ENCODE measurements at places on chromosomes 5 and 9.

- DNase-seq = no peak
Observed at GRCh38 chr5:149419859-149420544, 40.9 kb upstream of the IL17B start.

DNA sequence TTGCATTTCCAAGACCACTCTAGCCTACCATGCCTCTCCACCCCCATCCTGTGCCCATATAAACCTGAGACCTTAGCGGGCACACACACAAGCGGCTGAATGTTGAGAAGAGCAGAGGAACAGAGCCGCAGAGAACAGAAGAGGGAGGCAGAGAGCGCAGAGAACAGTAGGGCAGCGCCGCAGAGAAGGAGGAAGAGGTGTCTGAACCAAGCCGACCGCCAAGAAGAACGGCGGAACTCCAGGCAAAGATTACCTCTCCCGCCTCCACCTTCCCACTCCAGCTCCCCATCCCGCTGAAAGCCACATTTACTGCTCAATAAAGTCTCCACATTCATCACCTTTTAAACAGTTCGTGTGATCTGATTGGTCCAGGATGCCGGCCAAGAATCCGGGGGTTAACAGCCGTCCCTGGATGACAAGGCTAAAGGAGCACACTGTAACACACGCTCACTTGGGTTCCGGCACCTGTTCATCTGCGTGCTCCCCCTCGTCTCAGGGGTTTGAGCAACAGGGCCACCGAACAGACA, 33.2 kb downstream of the GRIN3A start:
- DNase-seq = no peak

DNA sequence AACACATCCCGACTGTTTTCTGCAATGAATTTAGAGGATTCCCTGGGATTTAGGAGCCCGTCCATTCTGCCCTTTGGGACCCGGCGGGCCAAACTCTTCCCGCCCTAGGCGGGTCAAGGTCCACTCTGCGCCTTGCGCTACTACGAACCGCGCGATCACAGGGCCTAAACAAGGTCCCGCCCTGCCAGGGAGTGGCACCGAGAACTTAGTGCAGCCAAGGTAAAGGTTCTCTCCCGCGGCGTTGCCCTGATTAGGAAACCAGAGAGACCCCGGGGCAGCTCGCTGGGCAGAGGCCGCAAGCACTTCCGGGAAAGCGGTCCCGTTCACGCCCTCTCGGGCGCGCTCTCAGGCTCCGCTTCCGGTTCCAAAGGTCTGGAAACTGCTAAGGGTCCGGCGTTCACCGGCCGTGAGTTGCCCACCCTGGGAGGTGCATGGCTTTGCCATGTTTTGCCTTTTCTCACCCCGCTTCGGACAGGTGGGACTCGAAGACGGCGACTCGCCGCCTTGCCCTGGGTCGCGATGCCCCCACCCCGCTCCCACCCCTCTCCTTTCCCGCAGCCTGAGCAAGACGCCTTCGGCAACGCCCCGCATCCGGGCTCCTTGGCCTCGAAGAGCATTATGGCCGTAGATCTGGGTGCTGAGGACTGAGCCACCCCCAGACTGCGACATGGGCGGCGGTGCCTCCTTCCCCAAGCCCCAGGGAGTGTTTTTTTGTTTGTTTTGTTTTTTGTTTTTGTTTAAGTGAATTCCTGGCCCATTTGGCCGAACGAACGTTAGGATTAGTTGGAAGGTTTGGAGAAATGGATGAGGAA, 23.4 kb downstream of the HNRNPK start:
- peak; percentile 57 for DNase-seq

GRCh38 chr5:160674901-160675300, 177.1 kb downstream of the ATP10B start:
- no peak for DNase-seq

DNA sequence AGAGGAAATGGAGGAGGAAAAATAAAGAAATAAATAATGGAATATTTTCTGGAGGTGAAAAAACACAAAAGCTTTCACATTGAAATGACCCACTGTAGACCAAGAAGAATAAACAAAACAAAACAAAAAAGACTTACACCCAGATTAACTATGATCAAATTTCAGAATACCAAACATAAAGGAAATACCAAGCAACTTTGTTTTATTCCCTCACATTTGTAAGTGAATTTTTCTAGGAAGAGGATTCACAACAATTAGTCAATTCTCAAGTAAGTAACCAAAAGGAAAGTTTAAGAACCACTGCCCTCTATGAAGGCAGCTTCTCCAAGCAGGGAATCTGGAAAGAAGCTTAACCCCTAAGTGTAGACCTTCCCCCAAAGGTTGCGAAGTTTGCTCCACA, 29.6 kb upstream of the B4GALT1 start:
- DNase-seq = no peak

- no peak for DNase-seq
Observed at GRCh38 chr5:62077823-62078550, 228.0 kb upstream of the KIF2A start.

DNA sequence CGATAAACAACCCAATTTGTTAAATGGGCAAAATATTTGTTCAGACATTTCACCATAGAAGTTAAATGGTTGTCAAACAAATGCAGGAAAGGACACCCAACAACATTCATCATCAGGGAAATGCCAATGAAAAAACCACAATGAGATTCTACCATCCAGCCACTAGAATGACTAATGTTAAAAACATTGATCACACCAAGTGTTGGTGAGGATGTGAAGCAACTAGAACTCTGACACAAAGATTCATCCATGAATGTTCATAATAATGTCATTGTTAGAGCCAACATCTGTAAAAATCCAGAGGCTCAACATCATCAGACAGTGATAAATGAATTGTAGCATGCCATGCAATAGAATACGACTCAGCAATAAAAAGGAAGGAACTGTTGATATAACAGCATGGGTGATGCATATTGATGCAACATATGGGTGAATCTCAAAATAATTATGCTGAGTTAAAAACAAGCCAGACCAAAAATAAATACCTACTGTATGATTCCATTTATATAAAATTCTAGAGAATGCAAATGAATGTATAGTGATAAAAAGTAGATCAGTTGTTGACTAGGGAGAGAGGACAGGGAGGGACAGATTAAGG, 55.9 kb upstream of the UNC5A start:
- DNase-seq = peak; percentile 89

DNA sequence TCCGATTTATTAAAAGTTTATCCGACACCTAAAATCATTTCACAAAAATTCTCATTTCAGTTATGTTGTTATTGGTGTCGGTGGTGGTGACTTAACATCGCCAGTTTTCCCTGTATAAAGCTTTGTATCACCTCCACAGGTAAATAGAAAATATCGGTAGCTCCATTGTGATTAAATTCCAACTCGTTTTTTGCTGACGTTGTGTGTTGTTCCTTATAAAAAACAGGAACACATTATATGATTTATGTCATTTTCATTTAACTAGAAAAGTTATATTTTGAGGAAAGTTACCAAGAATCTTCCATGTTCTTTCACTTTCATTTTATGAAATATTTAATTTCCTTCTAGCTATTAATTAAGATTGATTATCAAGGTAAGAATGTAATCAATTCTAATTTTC, 635.9 kb downstream of the CDH18 start:
- DNase-seq = no peak

DNA sequence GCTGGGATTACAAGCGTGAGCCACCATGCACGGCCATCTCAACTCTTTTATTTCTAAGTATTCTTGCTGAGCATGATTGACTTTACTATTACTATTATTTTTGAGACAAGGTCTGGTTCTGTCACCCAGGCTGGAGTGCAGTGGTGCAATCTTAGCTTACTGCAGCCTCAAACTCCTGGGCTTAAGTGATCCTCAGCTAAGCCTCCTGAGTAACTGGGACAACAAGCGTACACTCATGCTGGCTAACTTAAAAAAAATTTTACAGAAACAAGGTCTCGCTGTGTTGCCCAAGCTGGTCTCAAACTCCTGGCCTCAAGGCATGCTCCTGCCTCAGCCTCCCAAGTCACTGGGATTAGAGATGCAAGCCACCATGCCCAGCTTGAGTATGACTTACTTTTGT, 443.7 kb downstream of the ARHGEF28 start:
- DNase-seq = no peak

DNA sequence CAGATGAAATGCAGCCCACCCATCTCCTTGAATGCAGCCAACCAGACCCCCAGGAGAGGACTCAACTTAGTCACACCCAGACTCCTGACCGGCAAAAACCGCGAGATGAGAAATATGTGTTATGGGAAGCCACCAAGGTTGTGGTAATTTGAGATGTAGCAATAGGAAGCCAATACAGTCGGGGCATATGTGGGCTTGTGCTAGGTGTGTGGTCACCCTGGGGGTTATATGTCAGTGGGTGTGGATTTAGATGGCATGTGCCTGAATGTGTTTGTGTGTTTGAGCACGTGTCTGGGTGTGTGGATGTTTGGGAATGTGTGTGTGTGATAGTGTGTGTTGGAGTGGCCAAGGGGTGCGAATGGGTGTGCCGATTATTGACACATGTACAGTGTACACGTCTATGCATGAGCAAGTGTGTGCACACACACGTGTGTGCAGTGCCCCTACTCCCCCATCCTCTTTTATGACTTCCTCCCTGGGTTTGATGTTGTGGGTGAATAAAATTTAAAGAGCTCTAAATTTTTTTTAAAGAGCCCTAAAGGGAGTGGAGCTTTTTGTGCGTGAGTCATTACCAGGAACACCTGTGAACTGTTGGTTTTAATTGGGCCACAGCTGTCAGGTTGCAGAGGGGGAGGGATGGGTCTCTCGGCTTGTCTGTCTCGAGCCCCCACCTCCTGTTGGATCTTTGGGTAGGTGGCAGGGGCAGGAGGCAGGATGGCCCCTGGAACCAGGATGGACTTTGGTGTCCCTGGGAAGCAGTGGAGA, 86.8 kb downstream of the LHX2 start:
- peak; percentile 47 for DNase-seq

GRCh38 chr5:143440448-143441115, 37.1 kb upstream of the NR3C1 start:
- no peak for DNase-seq

GRCh38 chr9:98121058-98121457, 2.0 kb upstream of the TRIM14 start:
- DNase-seq = peak; percentile 65

- DNase-seq = no peak
Observed at GRCh38 chr5:158177146-158177545, 318.2 kb upstream of the CLINT1 start.

DNA sequence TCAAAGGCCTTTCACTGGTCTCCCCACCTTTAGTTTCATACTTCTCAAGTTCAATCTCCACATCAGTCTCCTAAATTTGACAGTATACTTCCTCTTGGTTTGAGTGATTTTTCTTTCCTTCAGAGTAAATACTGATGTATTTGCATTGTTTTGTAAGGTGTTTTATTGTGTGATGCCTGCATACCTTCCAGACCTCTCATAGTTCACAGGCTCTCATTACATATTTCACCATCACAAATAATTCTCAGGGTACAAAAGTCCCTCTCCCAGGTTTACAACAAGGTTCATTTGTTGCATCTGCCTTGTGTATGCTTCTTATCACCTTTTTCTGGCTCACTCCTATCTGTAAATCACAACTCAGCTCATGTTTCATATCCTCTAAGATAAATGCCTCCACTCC, 22.2 kb upstream of the TUSC1 start:
- no peak for DNase-seq

DNA sequence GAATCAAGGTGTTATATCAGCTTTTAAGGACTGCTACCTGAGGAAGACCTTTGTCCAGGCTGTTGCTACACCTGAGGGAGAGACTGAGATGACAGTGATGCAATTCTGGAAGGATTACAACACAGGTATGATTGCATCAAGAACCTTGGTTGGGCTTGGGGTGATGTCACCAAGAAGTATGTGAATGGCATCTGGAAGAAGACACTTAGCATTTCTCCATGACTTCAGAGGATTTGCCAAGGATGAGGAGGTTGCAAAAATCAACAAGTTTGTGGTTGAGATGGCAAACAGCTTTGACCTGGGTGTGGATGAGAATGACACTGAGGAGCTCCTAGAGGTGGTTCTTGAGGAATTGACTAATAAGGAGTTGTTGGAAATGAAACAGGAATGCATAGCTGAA, 67.9 kb upstream of the PANK3 start:
- peak; percentile 93 for DNase-seq

DNA sequence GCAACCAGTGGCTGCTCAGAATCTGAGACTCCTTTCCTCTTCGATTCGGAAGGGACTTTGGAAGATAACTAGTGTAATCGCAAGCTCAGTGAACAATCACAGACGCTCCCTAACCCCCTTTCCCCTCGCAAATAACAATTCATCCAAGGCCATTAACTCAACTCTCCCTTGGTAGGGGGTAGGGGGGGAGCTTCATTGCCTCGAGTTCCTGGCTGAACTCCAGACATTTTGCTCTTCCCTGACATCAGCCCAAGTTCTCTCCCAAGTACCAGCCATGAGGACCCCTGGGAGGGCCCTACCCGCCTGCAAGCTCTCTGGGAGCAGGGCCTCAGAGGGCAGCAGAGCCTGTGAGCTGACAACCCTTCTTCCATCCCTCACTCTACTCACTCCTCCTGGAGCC, 8.4 kb downstream of the FAM163B start:
- no peak for DNase-seq

DNA sequence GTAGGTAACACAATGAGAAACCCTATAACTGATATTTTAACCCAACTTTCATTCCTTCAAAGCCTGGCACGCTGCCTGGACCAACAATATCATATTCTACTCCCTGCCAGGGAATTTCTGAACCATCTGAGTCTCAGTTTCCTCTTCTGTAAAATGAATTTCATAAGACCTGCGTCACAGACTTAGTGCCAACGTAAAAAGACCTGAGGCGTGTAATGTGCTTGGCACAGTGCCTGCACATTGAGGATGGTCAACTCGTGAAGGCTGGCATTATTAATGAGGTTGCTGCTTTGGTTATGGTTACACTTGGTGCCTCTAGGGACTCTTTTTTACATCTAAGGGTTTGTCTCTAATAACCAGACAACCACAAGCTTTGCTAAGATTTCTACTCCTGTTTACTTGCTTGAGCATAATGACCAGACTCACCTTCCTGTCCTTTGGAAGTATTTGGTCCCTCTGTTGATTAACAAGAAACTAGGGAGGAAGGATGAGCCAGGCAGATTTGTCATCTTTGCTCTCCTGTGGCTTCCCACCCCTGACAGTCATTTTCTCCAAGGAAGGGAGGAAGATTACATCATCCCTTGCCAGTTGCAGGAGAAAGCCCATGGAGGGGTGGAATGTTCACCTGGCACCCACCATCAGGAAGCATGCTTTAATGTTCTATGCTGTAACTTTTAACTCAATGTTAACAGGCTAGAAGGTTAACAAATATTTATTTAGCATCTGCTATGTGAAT, 79.0 kb downstream of the PAPPA start:
- DNase-seq = peak; percentile 79

DNA sequence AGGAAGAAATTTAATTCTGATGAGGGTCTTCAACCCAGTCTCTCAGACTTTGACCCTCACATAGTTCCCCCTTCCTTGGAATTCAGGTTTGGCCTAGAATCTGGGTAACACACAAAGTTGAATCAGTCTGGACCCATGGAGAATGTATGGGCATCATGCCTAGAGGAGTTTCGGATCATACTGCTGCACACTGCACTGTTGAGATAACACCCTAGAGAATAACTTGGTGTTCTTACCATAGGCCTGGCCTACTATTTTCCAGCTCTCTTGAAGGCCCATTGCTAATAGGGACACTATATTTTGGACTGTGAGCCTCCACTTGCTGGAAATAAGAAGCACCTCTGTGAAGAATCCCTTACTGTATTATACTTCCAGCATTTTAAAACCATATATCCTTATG, 413.5 kb downstream of the PLK2 start:
- DNase-seq = no peak

Data from foreskin keratinocyte (primary cell).